ENCODE measurements at places on chromosomes 11 and 22.

DNA sequence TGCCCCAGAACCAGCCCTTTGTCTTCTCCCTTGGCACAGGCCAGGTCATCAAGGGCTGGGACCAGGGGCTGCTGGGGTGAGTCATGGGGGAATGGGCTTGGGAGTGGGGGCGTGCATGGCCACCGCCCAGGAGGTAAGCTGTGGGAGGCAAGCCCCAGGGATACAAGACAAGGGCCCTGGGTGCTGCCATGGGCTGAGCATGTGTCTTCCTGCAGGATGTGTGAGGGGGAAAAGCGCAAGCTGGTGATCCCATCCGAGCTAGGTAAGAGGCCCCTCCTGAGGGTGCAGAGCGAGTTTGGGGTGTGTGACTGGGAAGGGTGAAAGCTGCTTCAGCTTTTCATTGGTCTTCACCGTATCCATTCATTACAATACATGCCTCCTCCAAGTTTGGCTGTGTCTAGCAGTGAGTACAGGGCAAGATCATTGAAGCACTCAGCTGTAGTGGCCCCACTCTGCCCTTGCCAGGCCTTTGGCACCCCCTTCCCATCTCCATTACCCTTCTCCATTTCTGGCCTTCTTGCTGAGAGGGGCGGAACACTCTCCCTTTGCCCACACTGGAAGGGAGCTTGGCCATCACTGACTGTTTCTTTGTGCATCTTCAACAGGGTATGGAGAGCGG lies 2.5 kb downstream of the FKBP2 start:
- DNase-seq: no peak

- no peak for DNase-seq
Measured at GRCh38 chr11:71379701-71380100, 68.5 kb downstream of the DHCR7 start.

DNA sequence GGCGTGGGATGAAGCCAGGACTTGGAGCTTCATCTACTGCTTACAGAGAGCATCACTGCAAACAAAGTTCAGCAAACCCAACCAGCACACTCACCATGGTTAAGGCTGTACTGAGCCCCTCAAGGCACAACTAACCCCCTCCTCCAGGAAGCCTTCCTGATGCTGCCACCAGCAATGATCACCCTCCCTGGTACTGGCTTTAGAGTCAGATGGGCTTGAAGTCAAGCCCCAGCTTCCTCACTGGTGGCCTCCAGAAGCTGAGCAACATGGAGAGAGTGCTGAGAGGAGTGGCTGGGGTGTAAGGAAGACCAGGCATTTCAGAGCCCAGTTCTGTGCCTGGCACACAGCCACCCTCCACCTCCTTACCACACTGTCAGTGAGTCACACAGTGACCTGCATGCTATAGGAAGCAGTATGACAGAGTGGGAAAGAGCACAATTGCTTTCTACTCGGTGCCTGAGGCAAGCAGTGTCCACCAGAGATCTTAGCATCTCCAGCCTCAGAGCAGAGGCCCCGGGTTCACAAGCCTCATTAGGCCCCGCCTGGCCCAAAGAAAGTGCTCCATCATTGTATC lies 24.7 kb upstream of the BAIAP2L2 start:
- no peak for DNase-seq

DNA sequence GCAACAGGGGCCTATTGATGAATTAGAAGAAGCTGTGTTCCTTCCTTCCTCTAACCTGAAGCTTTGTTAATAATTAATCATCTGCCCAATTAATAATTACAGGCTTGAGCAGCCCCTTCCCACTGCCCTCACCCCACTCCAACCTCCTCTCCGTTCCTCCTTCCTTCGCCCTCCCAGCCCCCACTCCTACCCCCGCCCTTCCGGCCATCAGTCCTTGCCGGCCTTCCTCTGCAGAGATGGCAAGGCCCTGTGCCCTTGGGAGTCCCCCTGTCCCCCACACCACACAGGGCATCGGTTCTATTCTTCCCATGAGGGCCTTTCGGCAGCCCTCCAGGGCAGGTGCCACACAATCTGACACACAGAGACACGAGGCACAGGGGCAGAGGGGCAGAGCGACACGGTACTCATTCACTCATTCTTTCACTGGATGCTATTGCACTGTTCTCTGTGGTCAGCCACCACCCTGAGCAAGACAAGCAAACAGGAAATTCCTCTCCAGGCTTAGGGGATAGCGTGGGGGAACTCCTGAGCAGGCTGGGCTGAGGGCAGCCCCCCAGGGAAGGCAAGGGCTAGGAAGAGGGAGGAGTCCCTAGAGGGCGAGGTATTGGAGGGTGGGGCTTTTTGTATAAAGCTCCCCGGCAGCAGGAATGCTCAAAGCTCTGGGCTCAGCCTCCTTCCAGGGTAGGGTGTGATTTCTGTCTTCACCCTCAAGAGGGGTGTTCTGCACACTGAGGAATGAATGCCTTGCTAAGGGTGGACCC lies 14.7 kb downstream of the MGAT3 start:
- no peak for DNase-seq

Data from stimulated activated CD4-positive, alpha-beta T cell treated with anti-CD3 and anti-CD28 coated beads, Interleukin-1b, Interleukin-23, amount 100 ng/mL, for 4 hours (primary cell).